H54 (cell line): ENCODE measurements at places on chromosomes 7 and 10.

GRCh38 chr10:93346108-93346507 is 136.0 kb downstream of the MYOF start:
- DNase-seq, result no peak

DNA sequence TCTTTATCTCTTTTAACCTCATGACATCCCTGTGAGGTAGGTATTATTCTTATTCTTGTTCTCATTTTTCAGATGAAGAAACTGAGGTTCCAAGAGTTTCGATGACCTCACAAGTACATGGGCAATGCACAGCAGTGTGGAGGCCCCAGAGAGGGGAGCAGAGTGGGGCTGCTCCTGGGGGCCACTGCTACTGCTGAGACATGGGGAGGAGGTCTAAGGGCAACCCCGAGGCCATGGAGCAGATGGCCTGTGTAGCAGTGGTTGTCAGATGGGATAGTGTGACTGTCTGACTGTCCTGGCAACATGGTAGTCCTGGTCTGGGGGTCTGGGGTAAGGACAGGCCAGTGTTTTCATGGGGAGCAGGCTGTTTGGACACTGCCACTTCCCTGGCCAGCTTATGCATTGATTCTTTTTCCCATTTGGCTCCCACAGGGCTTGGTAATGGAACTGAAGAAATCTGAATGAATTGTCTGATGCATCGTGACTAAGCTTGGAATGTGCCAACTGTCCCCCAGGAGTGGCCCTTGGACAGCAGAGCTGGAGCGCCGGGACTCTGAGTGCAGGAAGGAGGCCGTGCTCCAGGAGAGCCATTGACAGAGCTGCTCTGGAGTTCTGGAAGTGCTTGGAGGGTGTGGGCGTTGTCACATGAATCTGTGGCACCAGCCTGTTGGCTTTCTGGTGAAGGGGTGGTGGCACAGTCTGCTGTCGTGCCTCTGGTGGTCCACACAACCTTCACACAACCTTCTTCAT is 40.9 kb downstream of the ADRA2A start:
- DNase-seq, result no peak

GRCh38 chr7:1558181-1558811 is 2.3 kb upstream of the TMEM184A start:
- DNase-seq, result no peak

DNA sequence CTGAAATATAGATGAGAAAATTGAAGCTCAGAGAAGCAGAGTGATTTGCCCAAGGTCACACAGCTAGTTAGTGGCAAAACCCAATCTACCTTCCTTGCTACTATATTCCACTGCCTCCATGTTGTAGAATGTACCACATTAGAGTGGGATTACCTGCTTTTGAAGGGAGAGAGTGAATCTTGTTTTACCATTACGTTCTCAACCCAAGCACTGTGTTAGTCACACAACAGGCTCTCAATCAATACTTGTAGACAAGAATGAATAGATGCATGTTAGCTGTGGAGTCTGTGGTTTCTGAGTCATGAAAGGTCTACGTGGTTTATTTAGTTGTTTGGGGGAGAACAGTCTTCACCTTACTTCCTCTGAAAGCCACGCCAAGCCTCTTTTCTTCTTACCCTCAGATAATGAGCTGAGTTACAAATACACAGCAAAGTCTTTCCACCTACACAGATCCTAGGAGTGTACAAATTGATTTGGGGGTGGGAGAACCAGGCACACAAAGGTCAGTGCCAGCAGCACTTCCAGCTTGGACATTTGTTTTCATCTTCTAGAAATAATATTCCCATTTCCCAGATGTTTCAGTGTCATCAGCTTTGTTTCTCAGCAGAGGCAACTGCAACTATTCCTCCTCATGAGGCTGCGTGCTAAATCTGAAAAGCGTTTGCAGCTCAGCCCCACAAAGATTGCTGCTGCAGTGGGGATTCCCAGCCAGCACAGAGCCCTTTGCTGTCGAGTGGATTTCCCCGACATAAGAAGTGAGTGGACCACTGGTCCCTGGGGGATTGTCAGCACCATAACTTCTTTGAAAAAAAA is 71.5 kb upstream of the ADO start:
- peak; percentile 50 for DNase-seq

DNA sequence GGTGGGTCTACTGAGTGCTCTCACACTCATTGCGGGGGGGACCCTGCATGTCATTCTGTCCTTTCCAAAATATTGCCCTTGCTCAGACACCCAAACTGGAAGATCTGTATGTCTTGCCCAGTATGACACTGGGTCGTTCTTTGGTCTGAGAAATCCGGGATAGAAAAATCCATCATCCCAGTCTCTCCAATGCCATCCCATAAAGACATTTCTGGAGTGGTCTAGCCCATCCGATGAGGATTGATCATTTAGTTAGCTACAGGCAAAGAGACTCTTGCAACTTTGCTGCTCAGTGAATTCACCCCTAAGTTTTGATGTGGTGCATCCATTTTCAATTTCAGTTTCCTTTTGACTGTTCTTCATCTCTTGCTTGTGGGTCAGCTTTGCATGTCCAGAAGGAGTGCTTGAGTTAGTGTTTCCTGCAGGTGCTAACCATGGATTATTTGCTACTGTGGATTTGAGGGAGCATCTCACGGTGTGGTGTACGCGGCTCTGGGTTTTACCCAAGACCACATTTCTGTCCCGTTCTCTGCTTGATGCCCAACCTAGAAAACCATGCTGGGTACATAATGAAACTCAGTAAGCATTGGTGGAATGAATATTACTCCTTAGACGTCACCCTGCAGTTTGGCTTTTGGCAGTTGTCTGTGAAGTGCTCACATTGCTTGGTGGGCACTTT is 247.0 kb upstream of the MKI67 start:
- DNase-seq, result no peak

GRCh38 chr7:158453663-158454062 is 134.0 kb downstream of the PTPRN2 start:
- no peak for DNase-seq

DNA sequence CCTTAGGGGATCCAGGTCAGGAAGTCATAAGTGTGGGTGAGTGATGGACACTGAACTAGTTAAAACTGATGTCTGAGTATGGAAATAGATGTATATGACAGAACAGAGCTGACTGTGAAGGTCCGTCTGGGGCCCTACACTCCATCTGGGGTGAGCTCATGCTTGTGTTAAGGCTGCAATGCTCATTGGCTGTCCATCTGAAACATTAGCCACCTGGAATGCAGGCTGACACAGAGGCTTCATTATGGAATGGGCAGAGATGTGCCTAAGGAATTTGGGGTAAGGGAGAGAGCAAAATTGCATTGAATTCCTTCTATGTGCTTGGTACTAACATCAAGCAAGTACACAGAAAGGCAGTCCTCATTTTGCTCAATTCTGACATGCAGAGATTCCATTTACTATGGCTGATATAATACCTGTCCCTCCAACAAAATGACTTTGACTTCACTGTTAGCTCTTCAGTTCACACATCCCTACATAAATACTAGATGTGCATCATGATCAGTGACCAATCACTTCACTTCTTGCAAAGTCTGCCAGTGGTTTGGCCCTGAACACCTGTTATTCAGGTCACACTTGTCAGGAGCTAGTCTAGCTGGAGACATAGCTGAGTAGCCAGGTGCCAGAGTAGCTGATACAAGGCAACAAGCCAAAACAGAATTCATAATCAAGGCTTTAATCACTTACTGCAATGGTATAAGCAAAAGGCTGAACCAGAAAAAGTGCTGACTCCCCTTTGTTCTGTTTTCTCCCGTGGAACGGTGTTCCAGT is 128.9 kb upstream of the VWC2 start:
- DNase-seq, result no peak

GRCh38 chr7:2112261-2113198 is 120.2 kb downstream of the MAD1L1 start:
- DNase-seq, result no peak

DNA sequence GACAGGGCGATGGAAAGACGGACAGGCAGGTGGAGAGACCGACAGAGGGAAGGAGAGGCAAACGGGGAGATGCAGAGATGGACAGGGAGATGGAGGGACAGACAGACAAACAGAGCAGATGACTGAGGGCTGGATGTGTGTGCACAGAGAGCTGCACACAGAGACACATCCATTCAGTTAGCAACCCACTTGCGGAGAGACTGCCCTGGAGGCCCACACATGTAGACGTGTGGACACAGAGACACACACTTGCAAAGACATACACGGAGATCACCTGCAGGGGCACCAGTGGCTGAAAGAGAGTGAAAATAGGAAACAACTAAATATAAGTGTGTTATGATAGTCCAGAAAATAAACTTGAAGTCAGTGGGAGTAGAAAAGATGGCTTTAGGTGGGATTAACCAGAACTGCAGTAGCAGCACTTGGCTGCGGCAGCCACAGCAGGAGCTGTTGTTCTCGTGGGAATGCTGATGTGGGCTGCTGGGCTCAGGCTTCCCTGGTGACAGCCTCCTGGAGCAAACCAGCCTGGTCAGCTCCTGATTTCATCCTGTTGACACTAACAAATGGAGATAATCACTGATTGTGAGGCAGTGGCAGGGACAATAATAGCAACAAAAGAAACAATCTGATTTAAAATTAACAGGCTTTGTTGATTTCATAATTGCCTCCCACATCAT is 134.1 kb downstream of the CCNY start:
- no peak for DNase-seq

- no peak for DNase-seq
Observed at GRCh38 chr7:42461537-42461936, 224.5 kb upstream of the GLI3 start.

DNA sequence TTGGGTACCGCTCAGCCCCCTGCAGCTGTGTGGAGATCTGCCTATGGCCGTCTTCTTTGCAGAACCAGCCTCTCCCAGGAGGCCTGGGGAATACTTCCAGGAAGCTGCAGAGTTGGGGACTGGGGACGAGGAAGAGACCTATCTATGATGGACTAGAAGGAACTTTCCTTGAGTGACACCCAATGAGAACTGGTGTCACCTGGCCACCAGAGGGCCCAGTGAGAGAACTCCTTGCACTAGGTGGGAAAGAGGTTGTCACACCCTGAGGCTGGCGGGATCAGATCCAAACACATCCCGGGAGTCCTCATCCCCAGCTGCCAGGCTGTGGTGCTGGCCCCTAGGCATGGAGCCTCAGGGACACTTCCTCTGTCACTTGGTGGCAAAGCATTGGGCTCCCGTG is 4.9 kb upstream of the GRID2IP start:
- DNase-seq, result no peak

DNA sequence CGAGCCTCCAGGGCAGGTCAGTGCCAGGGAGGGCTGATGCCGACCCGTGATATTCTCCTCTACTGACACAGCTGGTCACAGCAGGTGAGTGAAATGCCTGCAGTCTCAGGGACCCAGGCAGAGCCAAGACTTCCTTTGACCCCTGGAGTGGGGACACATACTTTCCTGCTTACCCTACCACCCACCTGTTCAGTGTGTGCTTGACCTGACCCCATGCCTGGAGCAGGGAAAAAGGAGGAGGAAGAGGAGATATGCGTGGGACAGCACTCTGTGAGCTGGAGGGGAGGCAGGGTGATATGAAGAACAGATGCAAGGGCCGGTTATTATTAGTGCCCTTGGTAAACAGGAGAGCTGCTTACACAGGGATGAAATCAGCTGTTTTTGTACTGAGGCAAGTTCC is 40.8 kb upstream of the WIPF3 start:
- DNase-seq, result no peak

- no peak for DNase-seq
Observed at GRCh38 chr7:130433301-130433700, 7.5 kb downstream of the CEP41 start.

GRCh38 chr7:46421441-46422230 is 500.6 kb upstream of the IGFBP3 start:
- DNase-seq, result no peak

GRCh38 chr10:88759366-88760101 is at the start of gene LIPN:
LIPN (plus strand) TSS chr10:88760020; CDS start chr10:88761406, 1,386 bp downstream.
- no peak for DNase-seq

DNA sequence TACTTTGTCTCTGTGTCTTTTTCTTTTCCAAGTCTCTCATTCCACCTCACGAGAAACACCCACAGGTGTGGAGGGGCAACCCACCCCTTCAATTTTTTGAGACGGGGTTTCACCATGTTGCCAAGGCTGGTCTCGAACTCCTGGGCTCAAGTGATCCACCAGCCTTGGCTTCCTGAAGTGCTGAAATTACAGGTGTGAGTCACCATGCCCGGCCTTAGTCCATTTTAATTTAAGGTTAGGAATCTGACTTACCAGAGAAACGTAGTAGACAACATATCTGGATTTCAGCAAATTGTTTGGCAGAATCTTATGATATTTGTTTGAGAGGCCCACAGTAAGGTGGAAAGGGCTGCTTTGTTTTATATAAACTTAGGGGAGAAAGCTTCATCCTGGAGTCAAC is 3.2 kb upstream of the NFKB2 start:
- no peak for DNase-seq

- DNase-seq, result no peak
Observed at GRCh38 chr10:99598781-99599509, 21.3 kb downstream of the SLC25A28 start.

GRCh38 chr7:155124706-155125105 is 54.6 kb downstream of the HTR5A start:
- DNase-seq, result no peak

DNA sequence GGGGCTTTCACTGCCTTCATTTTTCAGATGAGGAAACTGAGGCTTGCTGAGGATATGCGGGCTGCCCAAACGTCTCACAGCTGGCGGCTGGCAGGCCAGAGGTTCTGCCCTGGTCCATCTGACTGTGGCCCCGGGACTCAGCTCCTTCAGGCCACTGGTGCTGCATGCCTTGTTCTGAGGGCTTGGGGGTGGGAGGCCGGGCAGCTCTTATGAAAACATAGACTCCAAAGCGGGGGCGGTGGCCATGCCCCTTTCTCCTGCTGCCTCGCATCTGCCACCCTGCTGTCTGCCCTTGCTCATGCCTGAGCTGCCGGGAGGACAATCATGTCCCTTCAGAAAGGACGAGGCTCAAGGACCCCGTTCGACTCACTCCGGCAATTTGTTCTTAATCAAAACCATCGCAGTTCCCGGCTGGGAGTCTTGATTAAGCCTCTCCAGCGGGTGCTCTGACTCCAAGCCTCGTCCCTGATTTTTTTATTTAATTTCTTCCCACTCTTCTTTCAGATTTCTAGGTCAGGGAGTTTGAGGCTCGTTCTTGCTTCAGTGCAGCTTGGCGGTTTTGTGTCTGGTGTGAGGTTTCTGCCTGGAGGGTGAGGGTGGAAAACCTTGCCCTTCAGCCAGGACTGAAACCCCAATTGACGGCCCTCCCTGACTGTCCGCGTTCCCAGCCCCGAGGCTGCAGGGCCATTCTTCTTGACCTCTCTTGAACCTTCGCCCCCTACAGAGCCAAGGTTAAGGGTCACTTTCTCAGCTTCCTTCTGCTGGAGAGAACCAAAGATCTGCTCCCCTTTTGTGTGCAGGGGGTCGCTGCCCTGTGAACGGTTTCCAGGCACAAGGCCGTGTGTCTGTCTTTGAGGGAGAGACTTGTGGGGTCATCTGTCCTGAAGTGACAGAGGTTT is 120.8 kb downstream of the DNAJB6 start:
- DNase-seq, result no peak

DNA sequence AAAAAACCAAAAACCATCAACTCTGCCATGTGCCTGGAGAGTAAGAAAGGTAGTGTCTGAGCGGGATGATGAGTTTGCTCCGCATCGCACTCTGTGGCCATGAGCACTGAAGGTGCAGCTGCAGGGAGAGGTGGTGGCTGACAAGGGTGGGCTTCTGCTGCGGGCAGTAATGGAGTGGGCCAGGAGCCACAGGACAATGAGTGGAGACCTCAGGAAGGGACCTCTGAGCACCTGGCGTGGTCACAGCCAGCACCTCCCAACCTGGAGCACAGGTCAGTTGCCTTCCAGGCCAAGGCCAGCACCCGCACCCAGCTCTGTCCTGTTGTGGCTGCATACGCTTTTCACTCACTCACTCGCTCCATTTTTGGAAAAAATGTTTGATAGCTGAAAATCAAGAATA is 115.5 kb downstream of the ANKRD61 start:
- no peak for DNase-seq

- no peak for DNase-seq
Observed at GRCh38 chr7:148872188-148872587, 11.9 kb downstream of the EZH2 start.
